ENCODE measurements at places on chromosomes 3 and 15. TPM values are rescaled to one million over a fixed set of nuclear protein-coding genes. Genes with fewer than 3 reads are reported as not detected.
A peak's percentile ranks its signal among the peaks of the same experiment; 100 is the strongest.

Gene MAPKBP1
- total RNA-seq = 19.0 TPM

Gene NR2E3
- total RNA-seq = not detected

Gene GOLGA8Q
- total RNA-seq = not detected

Gene GXYLT2
- total RNA-seq = 26.3 TPM

Gene RARRES1
- 44.8 TPM for total RNA-seq

Gene ADCY5
- 134 TPM for total RNA-seq

Gene LTF
- total RNA-seq = 3.1 TPM

Gene BTLA
- total RNA-seq = 0.50 TPM

Gene NEK10
- total RNA-seq = 6.1 TPM

Gene PTPRG
- 46.9 TPM for total RNA-seq

Gene PLA2G4B
- total RNA-seq = 5.4 TPM

DNA sequence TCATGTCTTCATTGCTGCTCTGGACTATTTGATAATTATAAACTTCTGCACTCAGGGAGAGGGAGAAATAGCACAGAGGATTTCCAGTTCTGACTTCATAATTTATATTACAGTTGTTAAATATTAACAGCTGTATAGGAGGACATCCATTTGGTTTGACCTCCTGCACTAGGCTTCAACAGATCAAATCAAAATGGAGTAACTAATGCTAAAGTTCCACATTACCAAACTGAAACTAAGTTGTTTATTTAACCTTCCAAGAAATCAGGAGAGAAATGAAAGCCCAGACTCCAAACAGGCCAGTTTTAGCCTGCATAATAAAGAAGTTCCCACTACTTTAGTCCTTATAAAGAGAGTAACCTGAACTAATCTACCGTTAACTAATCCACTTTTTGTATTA lies 4.6 kb downstream of the PLSCR2 start:
- no peak for DNase-seq

DNA sequence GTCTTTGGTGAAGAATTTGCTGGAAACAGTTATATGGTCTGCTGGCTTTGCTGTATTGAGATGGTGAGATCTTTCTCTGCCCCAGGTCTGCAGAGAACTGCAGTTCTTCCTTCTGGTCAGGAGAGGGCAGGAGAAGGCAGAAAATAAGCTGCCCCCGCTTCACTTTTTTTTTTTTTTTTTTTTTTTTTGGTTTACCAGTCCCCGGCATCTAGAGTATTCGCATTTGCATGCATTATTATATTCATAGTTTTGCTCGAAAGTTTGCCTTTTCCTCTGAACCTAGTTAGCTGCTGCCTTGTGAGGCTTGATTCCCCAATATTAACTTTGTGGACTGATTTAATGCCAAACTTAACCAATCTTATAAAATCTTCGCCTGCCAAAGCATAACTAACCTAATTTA lies 10.6 kb upstream of the PARL start:
- no peak for DNase-seq

DNA sequence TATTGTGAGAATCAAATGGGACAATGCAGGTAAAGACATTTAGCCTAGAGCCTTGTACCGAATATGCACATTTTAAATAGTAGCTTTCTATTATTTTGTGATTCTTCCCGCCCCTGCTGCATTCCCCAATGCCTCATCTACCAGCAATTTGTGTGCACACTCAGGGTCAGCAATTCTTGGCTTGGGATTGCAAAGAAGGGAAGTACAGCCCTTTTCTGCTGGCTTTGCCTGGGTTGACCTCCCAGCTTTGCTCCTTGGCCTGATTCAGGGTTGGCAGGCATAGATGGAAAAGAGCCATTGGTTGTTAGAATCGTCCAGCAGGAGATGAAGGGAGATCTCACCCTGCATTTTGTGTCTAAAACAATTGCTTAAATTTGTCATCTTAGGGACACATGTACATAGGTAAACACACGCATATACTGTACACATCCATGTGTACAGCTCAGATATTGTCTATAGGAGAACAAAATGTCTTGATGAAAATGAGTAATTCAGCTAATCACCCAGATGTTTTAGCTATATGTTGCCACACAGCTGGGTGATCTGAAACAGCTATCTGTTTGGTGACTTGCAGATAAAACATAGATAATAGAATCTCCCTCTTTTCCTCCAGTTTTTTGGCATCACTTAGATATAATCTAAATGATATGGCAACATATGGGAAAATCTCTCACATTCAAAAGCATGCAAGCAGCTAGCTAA lies 340.9 kb upstream of the TBL1XR1 start:
- DNase-seq = peak; percentile 36

DNA sequence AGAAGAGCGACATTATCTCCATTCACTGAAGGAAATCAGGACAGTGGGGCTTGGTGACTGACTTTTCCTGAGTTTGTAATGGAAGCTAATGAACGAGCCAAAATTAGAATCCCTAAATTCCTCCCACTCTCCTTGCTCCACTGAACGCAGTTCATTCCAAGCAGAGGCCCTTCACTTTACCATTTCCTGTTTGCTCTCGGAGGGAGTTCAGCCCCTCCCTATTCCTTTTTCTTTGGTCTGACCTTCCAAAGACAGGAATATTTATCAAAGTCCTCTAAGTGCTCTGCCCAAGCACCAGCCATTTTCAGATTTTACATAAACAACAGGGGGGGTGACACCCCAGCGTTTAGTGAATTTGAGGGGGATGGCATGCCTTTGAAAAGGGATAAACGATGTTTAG lies 24.0 kb upstream of the PTPRG start:
- DNase-seq = no peak

DNA sequence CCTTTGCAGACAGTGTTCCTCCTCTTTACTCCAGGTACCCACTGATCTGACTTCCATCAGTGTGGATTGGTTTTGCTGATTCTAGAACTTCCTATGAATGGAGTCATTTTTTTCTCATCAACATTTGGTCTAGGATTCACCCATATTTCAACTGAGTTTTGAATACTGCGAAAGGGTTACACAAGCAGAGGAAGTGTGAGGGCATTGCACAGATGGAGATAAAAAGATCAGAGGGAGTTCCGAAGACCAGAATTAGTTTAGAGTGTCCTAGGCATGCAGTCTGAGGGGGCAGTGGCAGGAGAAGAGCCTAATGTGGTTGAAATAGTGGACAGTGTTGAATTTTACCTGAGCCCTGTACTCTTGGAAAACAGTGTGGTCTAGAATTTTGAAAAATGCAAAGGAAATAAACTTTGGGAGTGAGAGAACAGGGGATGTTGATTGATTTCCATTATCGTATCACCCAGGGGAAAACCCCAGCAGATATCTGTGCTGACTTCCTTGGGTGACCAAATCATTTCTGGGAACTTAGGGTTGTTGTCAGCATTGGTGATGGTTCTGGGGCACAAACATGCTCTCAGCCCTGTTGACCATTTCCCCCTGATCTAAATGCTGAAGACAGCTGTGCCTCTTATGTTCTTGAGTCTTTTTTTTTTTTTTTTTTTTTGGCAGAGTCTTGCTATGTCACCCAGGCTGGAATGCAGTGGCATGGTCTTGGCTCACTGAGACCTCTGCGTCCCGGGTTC lies 327.4 kb upstream of the LRRFIP2 start:
- no peak for DNase-seq

GRCh38 chr15:86854176-86854575 lies 774.5 kb downstream of the AGBL1 start:
- no peak for DNase-seq

GRCh38 chr3:2092758-2093157 lies 5.9 kb upstream of the CNTN4 start:
- no peak for DNase-seq

GRCh38 chr3:12716605-12717151 lies 42.4 kb downstream of the TMEM40 start:
- DNase-seq = no peak

- DNase-seq = no peak
These were observed 67.4 kb downstream of the RHCG start for GRCh38 chr15:89429023-89429422.

GRCh38 chr3:65617787-65618186 lies 420.9 kb downstream of the MAGI1 start:
- no peak for DNase-seq

DNA sequence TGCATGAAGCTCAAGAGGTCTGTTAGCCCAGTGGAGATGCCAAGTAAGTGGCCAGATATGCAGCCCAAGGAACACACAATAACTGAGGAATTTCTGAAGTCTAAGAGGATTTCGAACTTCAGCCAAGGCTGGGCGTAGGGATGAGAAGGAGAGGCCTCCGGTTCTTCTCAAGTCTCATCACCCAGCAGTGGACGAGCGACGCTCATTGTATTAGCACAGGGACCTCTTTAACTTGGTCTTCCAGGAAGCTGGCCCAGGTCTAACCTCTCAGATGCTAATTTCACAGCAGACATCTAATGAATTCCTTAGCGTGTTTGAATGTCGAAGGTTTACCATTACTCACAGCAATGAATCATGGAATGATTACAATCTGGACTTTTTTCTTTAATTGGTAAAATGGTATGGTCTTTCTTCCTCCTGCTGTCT lies 85.0 kb downstream of the HES1 start:
- no peak for DNase-seq

DNA sequence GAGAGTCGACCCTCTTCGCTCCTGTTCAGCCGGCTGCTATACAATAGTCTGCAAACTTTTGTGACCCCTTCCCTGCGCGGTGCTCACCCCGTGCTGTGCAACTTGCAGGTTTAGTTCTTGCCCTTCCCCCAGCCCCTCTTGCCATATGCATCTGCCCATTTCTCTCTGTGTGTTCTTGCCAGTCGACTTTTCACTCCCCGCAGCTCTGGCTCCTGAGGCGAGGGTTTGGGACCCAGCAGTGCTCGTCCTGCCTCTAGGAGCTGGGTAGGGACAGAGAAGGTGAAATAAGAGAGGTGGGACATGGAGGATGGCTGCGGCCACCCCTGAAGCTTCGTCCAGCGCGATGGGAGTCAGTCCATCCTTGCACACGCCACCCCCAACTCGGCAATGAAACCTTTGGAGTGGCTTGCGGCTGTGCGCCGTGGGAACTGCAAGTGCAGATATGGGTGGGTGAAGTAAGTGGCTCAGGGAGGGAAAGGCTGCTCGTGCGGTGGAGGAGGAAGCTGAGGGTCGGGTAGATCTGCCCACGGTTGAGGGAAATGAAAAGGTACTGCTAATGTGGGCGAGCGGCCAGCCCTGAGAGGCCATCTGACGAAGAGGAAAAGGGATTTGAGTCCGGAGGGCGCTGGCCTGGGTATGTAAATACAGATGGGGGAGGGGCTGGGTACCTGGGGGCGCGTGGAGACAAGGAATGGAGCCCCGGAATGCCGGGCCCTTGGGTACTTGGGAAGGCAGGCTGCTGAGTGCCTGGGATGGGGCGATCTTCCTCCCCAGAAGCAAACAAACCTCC lies 1.0 kb downstream of the LRRC3B start:
- no peak for DNase-seq

DNA sequence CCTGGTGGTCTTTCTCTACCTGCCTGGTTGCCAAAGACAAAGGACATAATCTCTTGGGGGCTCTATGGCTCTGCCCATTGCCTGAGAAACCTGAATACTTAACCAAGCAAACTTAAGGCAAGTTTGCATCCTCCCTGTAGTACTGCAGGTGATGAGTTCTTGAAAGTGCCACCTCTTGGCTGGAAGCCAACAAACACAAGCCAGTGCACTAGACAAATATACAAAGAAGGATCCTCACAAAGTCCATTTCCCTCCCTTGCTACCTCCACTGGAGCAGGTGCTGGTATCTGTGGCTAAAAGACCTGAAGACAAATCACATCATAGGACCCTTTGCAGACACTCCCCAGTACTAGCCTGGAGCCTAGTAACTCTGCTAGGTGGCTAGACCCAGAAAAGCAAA lies 772.3 kb downstream of the SI start:
- no peak for DNase-seq

GRCh38 chr3:50474717-50475116 lies 28.7 kb downstream of the CACNA2D2 start:
- peak; percentile 42 for DNase-seq

GRCh38 chr3:156688632-156689452 lies 14.5 kb downstream of the TIPARP start:
- no peak for DNase-seq

DNA sequence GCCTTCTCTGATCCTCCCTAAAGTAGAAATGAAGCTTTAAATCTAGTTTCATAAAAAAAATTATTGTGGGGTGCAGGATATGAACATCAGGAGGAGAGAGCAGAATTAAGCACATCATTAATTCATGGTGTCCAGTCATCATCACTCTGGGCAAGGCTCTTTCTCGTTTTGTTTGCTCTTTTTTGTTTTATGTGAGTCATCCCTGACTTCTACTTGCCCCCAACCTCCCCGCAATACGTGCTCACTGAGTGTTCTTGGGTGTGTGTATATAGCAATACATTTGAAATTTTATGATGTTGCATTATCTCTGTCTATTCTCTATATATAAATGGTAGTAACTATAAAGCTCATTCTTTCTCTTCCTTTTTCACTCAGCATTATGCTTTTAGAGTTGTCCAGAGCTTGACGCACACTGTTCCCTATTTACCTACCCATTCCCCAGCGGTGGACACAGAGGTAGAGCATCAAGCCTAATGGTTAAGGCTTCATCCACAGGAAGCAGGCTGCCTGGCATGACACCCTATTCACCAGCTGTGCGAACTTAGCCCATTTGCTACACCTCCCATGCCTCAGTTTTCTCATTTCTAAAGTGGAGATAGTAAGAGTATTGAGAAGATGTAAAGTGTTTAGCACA lies 72.3 kb downstream of the CD200R1L start:
- DNase-seq = no peak

GRCh38 chr3:115961380-115961779 lies 338.1 kb downstream of the GAP43 start:
- no peak for DNase-seq

DNA sequence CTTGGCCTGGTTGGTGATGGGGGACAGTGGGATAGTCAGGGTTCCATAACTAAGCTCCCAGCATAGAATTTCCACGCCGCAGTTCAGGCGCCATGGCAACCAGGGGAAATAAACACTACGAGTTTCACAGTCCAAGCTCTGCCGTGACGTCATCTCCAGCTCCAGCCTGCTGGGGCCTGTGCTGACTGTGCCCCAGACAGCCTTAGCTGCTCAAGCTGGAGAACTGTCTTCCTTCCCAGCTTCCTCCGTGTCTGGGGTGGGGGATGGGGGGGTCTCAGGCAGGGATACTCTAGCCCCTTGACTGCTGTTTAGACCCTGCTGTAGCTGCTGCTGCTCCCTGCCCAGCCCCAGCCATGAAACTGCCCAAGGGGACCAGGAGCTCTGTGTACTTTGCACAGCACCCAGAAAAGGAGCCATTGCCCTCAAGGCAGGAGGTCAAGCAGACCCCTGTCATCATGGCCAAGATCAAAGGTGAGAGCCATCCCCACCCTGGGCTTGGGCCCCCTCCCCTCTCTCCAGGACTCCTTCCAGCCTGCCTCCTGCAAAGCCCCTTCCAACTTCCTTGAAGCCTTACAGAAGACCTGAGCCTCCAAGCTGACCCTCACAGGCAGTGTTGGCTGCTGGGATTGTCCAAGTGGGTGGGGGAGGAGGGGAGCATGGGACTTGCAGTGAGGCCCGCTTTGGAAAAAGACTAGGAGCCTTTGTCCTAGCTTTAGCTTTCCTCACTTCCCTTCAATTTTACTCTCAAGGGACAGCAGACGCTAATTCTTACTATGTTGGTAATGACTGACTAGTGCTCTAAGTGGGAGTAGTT lies 11.4 kb upstream of the CSPG4 start:
- peak; percentile 96 for DNase-seq

Measured in left cardiac atrium (tissue), 4 donors.